ENCODE measurements at places on chromosomes 4 and X.

GRCh38 chr4:38113551-38113950 is 153.4 kb downstream of the PTTG2 start:
- DNase-seq = no peak

DNA sequence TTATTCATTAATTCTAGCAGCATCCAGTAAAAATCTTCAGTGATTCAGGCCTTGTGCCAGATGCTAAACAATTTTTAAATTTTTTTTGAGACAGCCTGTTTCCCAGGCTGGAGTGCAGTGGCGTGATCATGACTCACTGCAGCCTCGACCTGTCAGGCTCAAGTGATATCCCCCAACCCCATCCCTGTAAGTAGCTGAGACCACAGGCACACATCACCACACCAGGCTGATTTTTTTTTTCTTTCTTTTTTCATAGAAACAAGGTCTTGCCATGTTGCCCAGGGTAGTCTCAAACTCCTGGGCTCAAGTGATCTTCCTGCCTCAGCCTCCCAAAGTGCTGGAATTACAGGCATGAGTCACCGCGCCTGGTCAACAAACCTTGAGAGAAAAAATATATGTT is 705.5 kb downstream of the ARAP2 start:
- DNase-seq = no peak

DNA sequence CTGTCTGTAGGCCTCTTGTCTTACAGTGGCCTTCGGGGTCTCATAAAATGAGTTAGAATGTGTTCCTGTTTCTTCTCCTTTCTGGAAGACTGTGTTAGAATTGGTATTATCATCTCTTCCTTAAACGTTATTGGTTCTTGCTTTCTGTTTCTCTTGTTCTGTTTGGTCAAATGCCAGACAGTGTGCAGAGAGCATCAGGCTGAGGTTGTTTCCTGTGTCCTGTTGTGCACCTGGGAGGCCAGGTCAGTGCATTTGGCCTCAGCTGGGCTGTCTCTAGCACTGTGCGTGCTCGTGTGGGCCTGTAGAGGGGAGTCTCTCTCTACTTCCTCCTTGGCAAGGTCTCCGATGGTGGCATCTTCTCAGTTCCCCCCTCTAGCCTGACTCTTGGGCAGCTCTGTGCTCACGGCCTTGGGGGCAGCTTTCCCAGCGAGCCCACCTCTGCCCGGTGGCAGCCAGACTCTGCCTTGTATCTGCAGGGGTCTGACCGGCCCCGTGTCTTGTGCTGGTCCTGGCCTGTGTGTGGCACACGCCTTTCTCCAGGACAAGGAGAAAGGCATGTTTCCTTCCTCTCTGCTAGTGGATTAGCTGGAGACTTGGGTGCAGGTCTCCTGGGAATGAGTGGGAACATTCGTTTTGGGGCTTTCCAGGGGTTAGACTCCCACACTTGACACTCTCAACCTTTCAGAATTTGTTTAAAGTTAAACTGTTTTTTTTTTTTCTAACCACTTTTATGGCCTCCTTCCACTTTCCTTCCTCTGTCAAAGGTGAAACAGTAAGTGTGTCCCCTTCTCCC is 62.3 kb downstream of the FAM193A start:
- peak; percentile 76 for DNase-seq

- DNase-seq = no peak
Observed at GRCh38 chr4:179709961-179710624, 2267.9 kb upstream of the AGA start.

DNA sequence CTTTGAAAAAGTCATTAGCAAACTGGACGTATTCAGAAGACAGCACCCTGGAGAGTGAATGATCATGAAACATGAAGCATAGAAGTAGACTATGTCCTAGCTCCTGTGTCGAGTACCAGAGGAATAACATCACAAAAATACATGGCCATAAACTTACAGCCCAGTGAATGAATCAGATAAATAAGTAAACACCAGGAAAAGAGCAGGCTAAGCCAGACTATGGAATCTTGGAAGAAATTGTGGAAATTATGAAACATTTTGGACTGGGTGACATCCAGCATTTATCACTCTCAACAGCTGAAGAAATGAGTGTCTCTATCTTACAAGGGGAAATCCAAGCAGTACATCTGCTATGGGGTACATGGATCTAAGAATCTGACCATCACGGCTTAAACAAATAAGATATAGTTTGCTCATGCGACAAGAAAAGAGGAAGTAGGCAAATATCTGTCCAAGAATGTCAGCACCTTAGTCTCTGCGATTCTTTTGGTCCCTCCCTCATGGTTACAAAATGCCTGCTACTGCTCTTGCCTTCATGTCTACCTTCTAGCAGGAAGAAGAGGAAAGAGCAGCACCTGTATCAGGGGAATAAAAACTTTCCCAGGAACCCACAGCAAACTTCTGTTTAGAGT is 481.5 kb downstream of the BCOR start:
- peak; percentile 38 for DNase-seq

DNA sequence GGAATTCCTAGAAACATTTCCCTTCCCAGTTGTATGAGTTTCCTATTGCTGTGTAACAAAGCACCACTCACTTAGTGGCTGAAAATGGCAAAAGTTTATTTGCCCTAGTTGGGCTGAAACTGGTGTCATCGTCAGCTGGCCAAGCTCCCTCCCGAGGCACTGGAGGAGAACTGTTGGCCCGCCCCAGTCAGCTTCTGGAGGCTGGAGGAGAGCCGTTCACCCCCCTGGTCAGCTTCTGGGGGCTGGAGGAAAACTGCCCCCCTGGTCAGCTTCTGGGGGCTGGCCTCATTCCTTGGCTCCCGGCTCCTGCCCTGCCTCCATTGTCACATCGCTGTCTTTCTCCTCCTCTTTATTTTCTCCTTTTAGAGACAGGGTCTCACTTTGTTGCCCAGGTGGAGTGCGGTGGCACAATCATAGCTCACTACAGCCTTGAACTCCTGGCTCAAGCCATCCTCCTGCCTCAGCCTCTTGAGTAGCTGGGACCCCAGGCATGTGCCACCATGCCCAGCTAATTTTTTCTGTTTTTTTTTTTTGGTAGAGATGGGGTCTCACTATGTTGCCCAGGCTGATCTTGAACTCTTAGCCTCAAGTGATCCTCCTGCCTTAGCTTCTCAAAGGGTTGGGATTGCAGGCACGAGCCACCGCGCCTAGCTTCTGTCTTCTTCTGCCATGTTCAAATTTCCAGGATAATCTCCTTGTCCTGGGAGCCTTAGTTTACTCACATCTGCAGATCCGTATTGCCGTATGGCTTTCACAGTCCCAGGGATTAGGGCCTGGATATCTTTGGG is 3.2 kb downstream of the RGS12 start:
- DNase-seq = no peak

DNA sequence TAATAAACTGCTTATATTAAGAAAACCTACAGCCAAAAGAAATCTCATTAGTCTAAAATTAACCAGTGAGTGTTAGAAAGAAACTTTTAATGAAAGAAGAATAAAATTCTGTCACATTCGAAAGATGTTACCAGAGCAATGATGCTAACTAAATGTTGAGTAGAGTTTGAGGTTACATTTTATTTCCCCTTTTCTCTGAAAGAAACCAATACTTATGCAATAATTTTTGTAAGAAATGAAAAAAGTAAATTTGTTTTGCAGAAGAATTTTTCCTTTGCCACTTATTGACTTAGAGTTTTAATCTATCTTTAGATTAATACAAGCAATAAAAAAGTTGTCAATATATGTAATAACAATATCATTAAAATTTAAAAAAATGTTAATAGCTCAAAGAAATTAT is 574.0 kb upstream of the GALNTL6 start:
- no peak for DNase-seq

- DNase-seq = no peak
Observed at GRCh38 chr4:109547394-109547793, 12.7 kb upstream of the MCUB start.

DNA sequence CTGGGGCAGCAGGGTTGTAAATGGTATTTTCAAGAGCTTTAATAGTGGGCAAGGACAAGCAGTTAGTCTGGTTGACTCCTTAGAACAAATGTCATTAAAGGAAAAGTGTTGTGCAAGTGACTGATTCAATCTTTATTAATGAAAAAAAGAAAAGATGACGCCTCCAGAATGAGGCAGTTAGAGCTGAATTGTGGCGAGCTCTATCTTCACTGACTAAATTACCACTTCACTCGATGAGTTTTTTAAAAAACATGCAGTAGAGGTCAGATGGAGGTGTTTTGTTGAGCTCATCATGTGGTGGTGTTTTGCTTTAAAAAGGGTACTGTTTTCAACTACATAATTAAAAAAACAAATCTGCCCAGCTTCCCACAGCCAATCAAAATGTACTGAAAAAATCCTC is 28.1 kb upstream of the TENM3 start:
- DNase-seq = no peak

GRCh38 chr4:128153800-128154199 is 92.7 kb downstream of the LARP1B start:
- DNase-seq = no peak

GRCh38 chr4:172188248-172188988 is 375.2 kb downstream of the GALNTL6 start:
- DNase-seq = no peak

DNA sequence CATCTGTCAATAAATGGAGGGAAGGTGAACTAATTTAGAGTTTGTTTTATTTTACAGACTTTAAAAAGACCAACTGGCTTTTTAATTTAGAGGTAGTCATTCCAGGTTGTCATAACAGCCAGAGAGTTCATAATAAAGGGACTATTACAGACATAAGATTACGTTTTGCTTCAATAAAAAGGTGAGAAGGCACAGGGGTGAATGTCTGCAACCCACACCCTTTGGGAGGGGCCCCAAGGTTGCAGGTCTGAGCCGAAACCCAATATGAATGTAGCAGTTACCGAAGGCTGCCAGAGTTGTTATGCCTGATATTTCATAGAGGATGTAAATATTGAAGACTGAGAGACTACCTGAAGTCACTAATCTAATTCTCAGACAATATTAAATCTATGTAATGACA is 329.7 kb upstream of the GALNT7 start:
- DNase-seq = no peak

DNA sequence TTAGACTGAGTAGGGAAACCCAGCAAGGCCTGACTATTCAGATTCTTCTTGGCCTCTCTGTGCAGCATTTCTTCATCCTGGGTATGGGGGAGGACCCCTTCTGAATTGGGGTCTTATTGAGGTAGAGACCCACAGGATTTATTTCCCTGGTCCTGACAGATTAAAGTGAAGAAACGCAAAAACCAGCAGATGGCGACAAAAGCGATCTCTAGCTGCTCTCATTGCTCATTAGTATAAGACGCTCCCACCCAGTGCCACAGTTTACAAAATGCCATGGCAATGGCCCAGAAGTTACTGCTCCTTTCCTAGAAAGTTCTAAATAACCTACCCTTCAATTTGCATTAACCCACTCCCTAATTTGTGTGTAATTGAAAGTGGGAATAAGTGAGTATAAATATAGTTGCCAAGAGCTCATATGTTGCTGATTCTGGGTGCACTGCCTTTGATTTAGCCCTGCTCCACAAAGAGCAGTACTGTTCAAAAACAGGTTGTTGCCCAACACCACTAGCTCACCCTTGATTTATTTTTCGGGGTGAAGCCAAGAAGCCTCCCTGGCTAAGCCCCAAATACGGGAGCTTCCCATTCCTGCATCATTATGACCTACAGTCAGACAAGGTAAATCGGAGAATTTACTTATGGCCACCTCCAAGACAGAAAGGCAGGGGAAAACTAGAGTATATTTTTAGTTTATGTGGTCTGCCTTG is 3.7 kb upstream of the BEX4 start:
- peak; percentile 32 for DNase-seq

- DNase-seq = no peak
Observed at GRCh38 chrX:96846841-96847240, 36.9 kb upstream of the RPA4 start.

- no peak for DNase-seq
Observed at GRCh38 chr4:25813448-25814106, 49.2 kb downstream of the SEL1L3 start.

GRCh38 chr4:84578540-84579402 is 4.2 kb upstream of the CDS1 start:
- DNase-seq = no peak

DNA sequence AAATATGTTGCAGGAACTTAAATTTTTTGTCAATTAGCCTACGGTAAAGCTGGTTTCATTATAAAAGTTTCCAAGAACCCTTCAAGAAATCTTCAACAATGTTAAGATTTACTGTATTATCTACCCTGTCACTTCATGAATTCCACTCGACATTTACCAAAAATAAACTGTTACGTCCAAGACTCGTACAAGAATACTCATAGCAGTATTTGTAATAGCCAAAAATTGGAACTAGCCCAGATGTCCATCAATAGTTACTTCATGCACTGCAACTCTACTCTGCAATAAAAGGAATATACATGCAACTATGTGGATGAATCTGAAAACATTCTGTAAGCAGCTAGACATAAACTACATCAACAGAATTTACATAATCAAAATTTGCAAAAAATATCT is 13.4 kb downstream of the RBMX start:
- no peak for DNase-seq

- no peak for DNase-seq
Observed at GRCh38 chr4:138063581-138063980, 178.6 kb downstream of the SLC7A11 start.

DNA sequence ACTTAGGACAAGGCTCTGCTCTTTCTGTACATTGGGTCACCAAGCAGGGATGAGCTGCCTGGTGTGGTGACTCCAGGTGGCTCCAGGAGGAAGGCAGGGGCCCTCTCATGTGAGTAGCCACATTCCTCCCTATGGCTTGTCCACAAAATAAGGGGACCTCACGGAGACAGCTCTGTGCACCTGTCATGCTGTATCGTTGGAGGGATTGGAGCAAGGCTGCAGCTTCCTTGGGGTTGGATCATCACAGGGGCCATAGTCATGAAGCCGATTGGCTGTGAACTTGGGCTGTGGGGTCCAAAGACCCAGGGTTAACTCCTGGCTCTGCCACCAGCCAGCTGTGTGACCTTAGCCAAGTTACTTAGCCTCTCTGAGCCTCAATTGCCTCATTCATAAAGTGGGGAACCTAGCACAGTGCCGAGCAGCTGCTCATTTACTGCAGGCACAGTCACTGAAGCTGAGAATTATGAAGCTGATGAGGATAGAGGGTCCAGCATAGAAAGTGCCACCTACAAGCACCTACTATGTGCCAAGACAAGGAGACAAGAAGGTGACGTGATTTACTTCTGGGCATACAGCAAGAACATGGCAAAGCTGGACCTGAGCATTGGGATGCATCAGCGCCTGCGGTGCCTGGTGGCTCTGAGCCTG is 11.8 kb upstream of the KIAA0232 start:
- no peak for DNase-seq

DNA sequence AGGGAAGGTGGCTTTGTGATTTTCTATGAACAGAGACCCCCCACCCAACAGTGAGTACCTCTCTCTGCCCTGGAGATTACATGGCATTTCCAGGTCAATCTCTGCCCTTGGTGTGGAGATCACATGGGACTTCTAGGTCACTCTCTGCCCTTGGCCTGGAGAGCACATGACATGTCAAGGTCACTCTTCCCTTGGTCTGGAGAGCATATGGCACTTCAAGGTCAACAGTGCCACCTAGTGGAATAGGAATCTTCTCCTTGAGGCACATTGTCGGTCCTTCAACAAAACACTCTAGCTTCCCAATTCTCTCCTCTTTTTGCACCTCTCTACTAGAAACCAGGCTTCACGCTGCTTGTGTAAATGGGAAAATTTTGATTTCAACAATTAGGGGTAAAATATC is 66.2 kb upstream of the TACR3 start:
- DNase-seq = peak; percentile 27
